ENCODE measurements at places on chromosomes 6 and 20.

DNA sequence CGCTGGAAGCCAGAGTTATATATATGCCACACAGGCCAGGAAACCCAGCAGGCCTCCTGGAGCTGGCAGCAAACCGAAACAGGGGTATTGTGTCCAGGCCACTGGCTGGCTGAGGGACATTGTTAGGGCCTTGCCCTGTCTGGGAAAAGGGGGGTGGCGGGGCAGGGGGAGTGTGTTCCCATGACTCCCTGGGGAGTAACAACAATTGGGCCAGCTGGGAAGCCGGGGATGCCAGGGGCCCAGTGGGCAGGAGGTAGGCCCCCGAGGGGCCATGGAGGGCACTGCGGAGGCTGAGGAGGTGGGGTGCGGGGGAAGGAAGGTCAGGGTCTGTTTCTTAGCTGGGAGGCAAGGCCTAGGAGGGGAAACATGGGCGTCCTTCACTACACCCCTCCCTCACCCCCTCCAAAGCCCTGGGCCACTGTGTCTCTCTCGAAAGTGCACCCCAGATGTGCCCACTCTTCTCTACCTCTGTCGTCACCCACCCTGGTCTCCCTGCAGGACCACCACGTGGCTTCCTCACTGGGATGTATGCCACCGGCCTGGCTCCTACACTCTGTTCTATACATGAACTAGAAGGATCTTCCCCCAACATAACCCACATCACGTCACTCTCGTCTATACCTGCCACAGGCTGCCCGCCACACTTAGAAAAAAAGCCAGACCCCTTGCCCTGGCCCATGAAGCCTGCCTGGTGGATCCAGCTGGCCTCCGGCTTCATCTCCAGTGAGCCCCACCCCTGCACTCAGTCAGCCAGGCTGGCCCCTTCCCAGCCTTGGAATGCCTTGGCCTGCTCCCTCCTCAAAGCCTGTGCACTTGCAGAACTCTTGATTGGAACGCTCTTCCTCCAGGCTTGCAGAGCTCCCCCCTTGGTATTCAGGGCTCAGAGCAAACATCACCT, 7.8 kb upstream of the E2F1 start:
- no peak for DNase-seq

GRCh38 chr6:17473554-17473953, 80.2 kb downstream of the CAP2 start:
- no peak for DNase-seq

DNA sequence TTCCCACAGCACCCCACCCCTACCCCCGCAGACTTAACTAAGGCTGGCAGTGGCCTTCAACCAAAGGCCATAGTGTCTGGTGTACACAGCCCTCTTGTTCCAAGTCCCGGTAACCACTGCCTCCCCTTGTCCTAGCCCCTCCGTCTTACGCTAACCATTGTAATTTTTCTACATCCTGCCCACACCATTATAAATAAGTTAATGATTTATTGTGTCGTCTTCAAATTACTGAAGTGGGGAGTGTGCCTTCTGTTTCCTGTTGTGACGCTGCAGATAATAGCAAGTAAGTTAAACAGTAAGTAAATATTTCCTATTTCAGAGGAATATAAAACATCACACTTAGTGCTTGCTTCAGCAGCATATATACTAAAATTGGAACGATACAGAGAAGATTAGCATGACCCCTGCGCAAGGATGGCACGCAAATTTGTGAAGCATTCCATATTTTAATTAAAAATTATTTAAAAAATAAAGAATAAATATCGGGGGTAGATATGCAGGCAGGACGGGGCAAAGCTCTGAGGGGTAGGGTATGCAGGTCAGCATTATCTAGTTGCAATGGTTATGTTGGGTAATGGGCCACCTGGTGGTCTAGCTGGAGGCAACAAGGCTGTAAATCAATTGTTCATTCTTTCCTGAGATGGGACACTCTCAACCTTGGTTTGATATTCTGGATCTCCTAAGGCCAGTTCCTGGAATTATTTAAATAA, 15.1 kb downstream of the SRSF6 start:
- DNase-seq, result no peak

GRCh38 chr6:118203545-118203944, 296.5 kb downstream of the SLC35F1 start:
- DNase-seq, result no peak

DNA sequence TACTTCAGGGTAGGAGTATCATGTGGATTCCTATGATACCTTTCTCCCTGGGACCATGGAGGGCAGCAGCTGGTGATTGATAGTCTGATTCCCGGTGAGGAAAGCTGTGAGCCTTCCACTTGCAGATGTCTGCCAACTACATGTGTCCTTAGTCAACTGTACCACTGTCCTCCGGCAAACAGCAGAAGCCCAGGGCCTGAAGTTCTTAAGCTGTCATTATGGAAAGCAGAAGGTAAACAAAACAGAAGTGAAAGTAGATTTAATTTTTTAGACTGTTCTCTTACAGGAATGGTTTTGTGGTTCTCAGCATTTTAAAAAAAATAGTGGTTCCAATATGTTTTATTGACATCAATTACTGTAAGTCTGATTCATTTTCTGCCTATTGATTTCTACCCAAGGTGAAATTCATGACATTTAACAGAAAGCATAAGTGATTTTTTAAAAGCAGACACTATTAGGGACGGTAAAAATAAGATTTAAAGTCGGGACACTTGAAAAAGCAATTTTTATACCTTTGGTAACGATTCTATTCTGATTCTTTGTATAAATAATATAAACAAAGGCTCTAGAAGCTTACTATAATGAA, 36.6 kb downstream of the PTPN1 start:
- no peak for DNase-seq

- no peak for DNase-seq
Measured at GRCh38 chr6:109787312-109787711, 96.2 kb downstream of the FIG4 start.

DNA sequence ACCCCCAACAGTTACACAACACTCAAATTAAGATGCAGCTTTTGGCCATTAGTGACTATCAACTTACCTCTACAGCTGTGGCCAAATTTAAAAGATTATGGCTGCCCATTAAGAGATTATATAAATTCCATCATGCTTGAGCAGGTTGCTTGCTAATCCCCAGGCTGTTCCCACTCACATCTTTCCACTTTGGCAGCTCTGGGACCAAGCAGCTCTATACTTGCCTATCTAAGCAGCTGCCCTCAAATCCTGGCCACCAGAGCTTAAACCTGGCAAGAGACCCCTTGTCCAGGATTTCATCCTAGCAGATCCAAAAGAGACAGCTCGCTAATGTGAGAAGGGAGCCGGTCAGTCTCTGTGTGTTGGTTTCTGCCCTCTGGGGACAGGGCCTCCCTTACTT, 127.9 kb downstream of the SLC23A2 start:
- DNase-seq, result no peak

GRCh38 chr6:24584382-24584720, 61.6 kb downstream of the KIAA0319 start:
- no peak for DNase-seq

DNA sequence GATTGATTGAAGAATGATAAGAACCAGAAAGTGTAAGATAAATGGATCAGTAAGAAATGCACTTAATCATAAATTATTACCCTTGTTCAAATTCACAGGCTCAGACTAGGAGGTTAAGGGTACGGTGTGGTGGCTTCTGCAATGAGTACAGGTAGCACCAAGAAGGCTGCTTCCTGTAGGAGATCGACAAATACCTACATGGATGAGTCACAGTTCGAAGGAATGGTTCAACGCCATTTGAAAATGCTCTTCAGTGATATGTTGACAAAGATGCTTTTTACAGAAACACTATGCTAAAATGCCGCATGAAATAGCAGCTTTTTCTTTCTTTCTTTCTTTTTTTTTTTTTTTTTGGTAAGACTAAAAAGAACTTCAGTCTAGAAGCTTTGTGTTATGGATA, 116.2 kb downstream of the DTNBP1 start:
- no peak for DNase-seq

DNA sequence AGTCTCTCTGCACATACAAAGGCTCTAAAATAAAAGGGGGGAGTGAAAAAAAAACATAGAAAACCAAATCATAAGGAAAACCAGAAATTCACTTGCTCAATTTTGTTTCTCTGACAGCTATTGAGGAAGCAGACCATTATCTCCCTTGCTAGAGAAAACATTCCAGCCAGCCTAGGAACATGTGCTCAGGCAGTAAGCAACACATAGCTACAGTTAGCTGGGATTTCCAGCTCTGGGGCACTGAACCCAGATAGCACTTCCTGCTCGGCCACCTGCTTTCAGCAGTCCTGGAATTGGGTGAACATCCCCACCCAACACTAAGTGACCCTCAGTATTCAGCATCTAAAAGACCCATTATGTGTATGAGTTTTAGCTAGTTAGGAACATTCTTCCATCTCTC, 61.3 kb downstream of the TNFRSF21 start:
- no peak for DNase-seq

GRCh38 chr6:39061182-39061581, 12.6 kb downstream of the GLP1R start:
- DNase-seq, result no peak

GRCh38 chr6:11688425-11688709, 90.2 kb downstream of the ADTRP start:
- DNase-seq, result no peak

- DNase-seq, result no peak
Measured at GRCh38 chr20:46264391-46265266, 43.7 kb downstream of the CDH22 start.

DNA sequence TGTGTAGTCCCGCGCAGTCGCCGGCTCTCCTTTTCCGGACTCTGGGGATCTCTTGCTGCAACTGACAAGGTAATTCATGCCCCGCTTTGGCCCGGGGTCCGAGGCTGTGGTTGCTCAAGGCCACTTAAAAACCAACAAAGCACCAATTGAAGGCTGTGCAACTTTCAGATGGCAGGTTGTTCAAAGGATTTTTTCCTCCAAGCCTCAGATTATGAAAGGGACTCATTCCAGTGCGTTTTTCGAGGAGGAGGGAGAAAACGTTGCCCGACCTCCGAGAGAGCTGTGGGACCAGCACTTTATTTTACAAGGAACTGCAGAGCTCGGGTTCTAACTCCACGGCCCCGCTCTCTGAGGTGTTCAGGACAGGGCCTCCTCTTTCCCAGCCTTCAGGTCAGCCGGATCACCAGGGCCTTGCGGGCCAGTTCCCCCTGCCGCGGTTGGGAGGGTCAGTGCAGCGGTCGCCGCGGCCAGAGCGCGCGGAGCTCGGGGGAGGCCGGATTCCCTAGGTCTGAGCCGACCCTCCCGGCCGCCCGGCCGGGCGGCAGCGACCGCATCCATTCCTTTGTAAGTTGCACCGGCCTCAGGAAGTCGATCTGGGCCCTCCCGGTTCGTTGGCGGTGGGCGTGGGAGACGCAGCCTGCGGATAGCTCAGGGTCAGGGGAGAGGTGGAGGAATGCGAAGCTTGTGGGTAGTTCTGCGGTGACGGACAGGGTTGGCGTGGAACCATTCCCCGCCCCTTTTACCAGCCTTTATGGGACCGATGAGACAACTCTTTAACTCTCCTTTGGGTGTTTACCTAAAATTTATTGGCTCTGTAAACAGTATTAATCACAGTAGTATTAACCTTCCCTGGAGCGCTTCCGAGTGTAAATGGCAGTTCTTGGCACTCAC, 1.6 kb downstream of the UTRN start:
- DNase-seq, result peak; percentile 30

- DNase-seq, result no peak
Measured at GRCh38 chr6:111942561-111942960, 69.3 kb upstream of the FYN start.

DNA sequence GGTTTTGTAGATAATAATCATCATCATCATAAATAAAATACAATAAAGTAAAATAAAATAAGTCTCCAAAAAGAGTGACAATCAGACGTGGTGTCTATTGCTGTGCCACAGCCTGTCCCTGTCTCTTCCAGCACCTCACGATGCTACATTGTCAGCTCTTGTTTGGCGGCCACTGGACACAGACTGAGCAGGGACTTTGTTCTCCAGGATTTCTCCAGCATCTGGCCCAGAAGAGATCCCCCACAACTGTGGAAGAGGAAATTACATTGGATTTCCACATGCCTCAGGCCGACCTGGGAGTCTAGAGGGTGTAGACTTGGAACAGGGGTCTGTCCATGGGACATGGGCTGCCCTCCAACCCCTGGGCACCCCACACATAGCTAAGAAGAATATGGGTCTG, 39.2 kb upstream of the RALY start:
- no peak for DNase-seq

DNA sequence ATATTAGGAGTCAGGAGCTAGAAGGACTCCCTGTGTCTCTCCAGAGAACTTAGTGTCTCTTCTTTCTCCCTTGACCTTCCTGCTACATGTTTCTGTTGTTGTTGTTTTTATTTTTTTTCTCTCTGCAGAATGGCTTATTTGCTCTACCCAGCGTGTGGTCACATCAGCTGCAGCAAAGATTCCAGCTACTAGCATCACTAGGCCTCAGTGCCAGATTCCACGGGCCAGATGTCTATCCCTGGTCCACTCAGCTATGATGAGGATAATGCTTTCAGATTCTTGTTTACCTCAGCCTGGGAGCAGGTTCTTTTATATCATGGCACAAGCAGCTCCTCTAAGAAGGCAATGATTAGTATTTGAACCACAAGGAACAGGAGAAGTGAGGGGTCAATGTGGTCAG, 110.0 kb downstream of the PLCB1 start:
- DNase-seq, result no peak

DNA sequence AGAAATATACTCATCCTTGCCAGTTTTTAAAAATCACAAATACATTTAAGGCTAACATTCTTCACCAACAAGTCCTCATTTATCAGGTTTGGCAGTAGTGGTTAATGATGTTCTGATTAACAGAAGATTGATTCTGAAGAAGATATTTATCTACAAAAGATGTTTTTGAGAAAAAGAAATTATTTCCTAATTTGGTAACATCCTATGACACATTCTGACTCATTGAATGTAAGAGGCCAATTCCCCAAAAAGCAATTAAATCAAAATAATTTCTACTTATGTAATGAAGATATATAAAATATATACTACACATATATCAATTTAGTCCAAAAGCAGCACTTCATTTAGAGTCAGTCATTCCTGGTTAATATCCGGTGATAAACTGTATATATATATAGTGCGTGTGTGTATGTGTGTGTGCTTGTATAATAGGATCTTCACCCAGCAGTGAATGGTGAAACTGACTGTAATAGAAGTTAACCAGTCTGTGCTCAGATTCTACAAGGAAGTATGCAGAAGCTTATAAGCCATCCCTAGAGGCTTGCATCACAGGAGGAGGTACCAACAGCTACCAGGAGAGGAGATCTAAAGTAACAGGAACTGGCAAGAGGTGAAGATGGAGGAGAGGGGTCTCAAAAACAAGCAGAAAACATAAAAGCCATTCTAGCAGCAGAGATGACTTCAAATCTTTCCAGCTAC, 82.9 kb upstream of the MARCKS start:
- no peak for DNase-seq
